ENCODE measurements at places on chromosomes 12 and 14.

- DNase-seq: no peak
These were observed 130.8 kb upstream of the BMP4 start for GRCh38 chr14:54087376-54087775.

GRCh38 chr14:32618991-32619390 is 289.9 kb downstream of the AKAP6 start:
- no peak for DNase-seq

GRCh38 chr12:96061864-96062453 is 26.6 kb upstream of the LTA4H start:
- DNase-seq: no peak

GRCh38 chr12:122851820-122852219 is 16.6 kb downstream of the HIP1R start:
- DNase-seq: no peak

DNA sequence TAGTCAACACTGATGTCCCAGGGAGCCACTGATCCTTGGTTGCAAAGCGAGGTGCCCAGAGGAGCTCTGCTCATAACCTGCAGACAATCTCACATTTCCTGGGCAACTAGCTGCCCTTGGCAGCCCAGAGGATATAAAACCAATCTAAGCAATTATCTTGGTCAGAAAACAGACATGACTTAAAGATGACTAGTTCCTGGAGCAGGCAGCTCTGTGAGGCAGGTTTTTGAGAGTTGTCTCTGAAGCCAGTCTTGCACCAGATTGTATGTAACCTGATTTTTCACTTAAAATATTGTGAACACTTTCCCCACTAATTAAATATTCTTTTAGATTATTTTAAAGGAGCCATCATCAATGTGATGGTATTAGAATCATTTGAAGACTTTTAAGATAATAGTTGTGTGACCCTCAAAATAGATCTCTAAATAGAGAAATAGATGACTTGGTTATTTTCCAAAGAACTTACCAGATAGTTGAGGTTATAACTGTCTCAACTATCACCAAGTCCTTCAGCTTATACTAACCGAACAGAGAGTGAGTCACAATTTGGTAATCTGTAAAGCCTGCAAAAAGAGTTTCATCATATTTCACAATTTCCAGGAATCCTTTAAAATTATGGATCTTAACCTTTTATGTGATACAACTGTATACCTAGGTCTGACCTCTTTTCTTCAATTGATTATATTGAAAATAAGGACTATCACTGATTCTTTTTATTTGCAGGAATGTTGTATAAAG is 75.9 kb downstream of the LIN7A start:
- no peak for DNase-seq

- no peak for DNase-seq
These were observed 40.6 kb downstream of the SCN8A start for GRCh38 chr12:51631591-51631990.

DNA sequence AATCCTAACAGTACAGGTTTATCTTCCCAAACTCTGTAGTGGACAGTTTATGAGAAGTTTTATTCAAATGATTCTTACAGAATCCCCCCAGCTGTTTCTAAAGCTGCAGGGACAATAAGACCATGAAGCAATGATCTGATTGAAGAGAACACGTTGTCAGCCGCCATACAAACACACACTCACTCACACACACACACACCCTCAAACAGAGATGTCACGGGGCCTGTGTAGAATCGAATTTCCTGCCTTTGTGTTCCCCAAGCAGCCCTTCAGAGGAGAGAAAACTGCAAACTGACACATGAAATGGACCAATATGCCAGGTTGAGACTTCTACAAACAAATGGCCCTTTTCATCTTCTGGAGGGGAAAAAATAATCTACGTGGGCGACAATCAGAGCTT is 80.5 kb upstream of the TBX3 start:
- no peak for DNase-seq

DNA sequence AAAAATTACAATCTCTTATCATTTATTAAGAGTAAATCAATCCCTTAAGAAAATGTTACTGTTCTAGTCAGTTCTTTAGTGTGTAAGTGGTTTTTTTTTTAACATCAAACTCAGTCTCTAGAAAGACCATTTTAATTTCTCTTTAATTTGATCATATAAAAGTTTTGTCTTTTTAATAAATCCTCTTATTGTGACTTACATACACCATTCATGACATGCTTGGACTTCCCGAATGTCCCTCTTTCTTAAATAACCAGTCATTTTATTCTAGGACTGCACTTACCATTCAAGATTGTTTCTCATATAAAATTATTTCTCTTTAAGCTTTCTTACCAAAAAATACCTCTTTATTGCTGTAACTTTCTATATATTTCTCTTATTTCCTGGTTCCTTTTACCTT is 60.8 kb upstream of the EVL start:
- DNase-seq: no peak

GRCh38 chr14:95774265-95775160 is 60.6 kb upstream of the TCL1A start:
- DNase-seq: peak; percentile 19

GRCh38 chr14:100240668-100241032 is 1.7 kb downstream of the YY1 start:
- DNase-seq: no peak

- DNase-seq: no peak
These were observed 194.2 kb upstream of the ABCD2 start for GRCh38 chr12:39813776-39814175.

DNA sequence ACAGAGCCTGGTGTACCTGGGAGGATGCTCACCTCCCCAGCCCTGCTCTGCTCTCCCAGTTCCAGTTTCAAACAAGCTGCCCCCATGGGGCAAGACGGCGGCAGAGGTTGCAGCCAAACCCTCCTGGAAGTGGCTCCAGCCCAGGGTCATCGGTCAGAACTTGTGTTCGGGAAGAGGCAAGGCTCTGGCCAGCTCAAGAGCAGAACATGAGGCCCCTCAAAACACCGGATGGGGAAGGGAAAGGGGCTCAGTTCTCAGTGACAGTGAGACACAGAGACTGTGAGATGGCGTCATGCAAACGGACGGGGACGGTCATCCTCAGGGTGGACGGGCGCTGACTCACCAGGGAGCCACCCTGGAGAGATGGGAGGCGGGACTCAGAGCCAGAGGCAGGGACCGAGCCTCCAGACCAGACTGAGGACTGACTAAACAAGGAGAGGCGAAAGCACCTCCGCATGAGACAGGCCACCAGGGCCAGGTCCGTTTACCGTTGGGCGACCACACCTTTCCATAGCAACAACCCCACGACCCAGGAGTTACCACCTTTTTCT is 63.9 kb upstream of the GALNT9 start:
- no peak for DNase-seq

- DNase-seq: no peak
These were observed 2.8 kb downstream of the ORMDL2 start for GRCh38 chr12:55820679-55821078.

GRCh38 chr12:132108211-132108832 is 35.8 kb downstream of the DDX51 start:
- no peak for DNase-seq

- DNase-seq: no peak
These were observed 72.3 kb upstream of the STXBP6 start for GRCh38 chr14:25122211-25122610.

GRCh38 chr14:103519837-103520212 is 2.8 kb downstream of the CKB start:
- DNase-seq: no peak

DNA sequence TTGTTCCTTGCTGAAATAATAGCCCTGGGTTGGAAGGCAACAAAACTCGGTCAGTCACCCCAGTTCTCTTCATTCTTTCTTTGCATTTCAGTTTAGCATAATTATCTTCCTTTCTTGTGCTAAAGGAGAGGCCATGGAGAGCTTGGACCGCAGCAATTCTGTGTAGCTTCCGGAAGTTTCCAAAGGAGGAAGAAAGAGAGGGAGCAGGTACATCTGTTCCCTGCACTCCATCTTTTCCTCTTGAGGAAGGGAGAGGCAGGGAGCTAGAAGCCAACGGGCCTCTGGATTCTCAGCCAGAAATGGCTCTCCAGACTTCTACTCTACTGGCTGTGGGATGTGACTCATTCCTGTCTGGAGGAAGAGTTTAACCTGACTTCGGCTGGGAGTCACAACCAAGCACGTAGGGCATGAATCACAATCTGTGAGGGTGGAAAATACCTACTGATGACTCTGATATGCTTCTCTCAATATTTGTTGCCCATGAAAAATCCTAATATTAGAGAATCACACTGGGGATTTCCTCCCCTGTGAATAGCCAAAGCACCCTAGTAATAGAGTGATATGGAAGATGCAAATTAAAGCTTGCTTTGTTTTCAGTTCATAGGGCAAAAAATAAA is 17.0 kb downstream of the ANO6 start:
- DNase-seq: no peak

DNA sequence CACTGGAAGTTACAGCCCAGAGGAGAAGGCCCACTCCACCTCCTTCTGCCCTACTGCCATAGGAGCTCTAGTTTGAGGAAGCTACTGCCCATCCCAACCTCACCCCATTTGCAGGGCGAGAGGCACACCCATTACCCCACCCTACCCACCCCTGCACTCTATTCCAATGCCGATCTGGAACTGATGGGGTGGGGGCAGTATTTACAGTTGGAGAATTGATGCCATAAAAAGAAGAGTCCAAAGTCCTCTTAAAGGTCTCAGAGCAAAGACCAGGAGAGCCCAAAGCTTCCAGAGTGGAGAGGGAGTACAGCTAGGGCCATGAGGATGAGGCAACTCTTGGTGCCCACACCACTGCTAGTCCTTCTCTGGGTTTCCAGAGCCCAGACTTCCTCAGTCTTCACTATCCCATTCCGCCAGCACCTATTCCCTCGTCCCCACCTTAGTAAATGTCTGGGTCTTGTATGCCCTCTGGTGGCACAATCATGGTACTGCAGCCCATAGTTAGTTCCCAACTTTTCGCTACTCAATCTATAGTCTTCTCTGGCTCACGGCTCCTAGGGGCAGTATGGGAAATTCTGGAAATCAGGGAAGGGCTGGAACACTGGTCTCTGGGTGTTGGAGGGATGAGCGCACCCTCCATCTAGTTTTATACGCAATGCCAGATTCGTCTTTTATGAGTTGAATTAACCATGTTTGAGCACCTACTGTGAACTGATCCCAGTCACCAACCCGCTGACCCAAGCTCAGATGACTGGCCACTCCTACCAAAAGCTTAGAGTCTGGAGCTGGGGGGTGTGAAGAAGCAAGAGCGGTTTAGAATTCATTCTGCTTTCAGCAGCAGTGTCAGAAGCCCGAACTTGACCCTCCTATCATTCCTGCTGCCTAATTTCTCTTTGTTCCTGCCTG is 6.9 kb upstream of the ADCY6 start:
- no peak for DNase-seq

DNA sequence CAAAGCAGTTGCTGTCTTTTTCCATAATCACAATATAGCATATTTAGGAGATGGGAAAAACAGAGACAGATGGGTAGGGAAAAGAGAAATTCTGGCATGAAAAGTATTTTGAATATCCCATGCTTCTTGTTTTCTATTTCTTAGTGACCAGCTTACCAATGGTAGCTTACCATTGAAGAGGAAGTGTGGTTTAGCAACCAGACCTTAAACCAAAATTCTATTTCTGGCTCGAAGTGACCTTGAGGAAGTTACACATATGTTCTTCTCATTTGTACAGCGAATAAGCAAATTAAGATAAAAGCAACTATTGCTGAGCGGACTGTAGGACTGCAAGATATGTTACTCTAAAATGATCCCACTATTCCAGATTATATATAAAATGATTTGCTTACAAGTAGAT is 82.9 kb downstream of the FGD4 start:
- DNase-seq: no peak

- DNase-seq: no peak
These were observed 581 bp downstream of the PITPNM2 start for GRCh38 chr12:123150275-123150743.

DNA sequence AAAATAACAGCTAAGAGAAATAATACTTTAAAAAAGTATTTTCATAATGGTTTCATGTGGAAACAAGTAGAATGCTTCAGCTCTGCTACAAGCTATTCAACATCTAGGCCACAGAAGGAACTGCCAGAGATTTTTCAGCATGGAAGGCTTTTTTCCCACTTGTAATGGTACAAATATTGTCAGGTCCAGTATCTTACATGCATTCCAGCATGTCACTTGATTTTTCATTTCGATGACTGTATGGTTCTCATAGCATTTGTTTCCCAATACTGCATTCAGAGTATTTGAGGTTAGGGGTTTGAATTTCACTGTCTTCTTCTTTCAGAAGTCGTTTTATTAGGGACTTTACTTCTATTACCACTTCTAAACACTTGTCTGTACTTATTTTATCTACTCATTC is 1701.5 kb upstream of the FLRT2 start:
- DNase-seq: no peak

GRCh38 chr14:91154851-91155625 is 41.2 kb downstream of the DGLUCY start:
- peak; percentile 96 for DNase-seq

GRCh38 chr12:124592481-124593160 is 25.2 kb upstream of the NCOR2 start:
- no peak for DNase-seq

- DNase-seq: no peak
These were observed 117.2 kb downstream of the LRRK2 start for GRCh38 chr12:40342010-40342409.

GRCh38 chr12:120783197-120783596 is 57.6 kb downstream of the ACADS start:
- no peak for DNase-seq

- DNase-seq: peak; percentile 46
These were observed 4.9 kb downstream of the HRK start for GRCh38 chr12:116876151-116876869.

DNA sequence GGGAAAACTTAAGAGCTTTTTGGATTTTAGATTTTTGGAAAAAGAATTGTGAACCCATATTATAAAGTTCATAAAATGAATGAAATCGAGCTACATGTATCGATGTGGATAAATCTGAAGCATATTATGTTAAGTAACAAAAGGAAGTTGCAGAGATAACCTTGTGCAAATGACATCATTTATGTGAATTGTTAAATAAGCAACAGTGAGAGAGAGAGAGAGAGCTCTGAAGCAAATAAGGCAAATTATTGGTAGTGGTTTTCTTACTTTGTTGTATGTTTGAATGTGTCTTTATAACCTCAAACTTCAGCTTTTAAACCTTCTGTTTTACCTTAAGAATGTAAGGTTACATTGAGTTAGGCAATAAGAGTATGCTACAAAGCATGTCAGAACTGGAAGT is 78.8 kb downstream of the ERC1 start:
- no peak for DNase-seq

GRCh38 chr12:78863482-78864402 is 832 bp upstream of the SYT1 start:
- peak; percentile 70 for DNase-seq

- no peak for DNase-seq
These were observed 36.0 kb upstream of the CLEC14A start for GRCh38 chr14:38291681-38292467.

DNA sequence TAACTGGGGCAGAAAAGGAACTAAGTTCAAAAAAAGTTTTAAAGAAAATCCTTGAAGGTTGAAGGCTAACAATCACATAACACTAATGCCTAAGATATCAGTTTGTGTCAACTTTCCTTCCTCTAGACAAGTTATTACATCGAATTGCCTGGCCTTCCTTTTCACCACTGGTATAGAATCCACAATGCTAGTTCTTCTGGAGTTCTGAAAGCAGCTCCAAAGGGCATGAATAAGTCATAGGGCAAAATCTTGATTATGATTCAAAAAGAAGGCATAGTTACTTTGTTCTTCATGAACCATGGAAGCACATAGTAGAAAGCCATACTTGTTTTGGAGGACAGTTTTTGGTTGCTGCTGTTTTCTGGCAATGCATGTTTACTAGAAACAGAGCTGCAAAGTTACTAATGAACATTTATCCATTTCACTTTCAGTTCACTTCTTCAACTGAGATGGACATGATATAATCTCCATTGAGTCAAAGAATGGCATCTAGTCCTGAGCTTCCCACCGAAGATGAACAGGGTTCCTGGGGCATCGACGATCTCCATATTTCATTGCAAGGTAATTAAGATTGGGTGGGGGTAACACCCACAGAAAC is 56.0 kb downstream of the SYNE2 start:
- DNase-seq: no peak

Data from NCI-H524 treated with DMSO at 0.1 percent for 48 hours (cell line).